ENCODE measurements at places on chromosomes 2 and 18.
A peak's percentile ranks its signal among the peaks of the same experiment; 100 is the strongest.

GRCh38 chr2:203734276-203734983 lies 28.0 kb downstream of the CD28 start:
- peak; percentile 50 for DNase-seq

DNA sequence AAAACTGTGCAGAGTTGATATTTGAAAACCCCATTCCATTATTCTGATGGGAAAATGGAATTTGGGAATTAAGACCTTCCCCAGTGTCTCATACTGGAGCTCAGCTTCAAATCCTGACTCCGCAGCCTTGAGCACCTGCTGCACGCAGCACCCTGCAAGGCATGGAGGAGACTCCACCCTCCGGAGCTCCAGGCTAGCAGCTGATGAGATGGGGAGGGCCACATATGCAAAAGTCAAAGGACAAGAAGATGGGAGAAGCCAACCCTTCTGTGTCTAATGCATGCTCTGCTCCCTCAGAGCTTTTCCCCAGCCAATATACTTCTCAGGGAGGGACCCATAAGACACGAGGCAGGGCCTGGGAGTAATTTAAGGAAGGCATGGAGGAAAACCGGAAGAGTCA lies 34.7 kb upstream of the TRIB2 start:
- no peak for DNase-seq

GRCh38 chr2:200788121-200788718 lies 23.5 kb upstream of the BZW1 start:
- no peak for DNase-seq

DNA sequence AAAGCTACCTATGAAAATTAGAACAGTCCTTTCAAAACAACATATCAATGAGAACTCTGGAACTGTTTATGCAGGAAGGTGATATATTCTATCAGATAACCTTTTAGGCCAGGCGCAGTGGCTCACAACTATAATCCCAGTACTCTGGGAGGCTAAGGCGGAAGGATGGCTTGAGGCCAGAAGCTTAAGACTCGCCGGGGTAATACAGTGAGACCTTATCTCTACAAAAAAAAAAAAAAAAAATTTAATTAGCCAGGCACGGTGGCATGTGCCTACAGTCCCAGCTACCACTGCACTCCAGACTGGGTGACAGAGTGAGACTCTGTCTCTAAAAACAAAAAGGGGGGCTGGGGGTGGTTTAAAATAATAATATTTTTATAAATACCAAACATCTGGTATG lies 77.9 kb downstream of the OSBPL1A start:
- DNase-seq = no peak

GRCh38 chr2:68806511-68807109 lies 64.6 kb downstream of the BMP10 start:
- no peak for DNase-seq

- DNase-seq = peak; percentile 33
Measured at GRCh38 chr2:174485788-174486562, 854 bp downstream of the GPR155 start.

DNA sequence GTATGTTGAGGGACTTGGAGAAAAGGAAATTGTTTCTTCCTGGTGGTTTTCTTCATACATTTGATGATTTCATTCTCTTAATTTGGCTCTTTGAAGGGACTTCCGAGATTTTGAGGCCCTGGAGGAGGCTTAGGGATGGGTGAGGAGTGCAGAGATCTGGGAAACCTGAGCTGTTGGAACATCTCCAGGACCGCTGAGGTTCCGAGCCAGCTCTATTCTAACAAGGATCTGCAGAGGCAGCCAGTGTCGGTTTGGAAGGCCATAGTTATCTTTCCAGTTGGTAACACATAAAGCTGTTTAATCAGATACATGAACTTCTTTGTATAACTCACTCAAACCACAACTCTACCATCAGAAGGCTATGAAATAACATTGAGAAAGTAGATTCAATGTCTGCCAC lies 70.3 kb upstream of the UPP2 start:
- DNase-seq = no peak

GRCh38 chr2:25885933-25886332 lies 7.6 kb upstream of the ASXL2 start:
- DNase-seq = no peak

- no peak for DNase-seq
Measured at GRCh38 chr18:57334383-57334782, 18.0 kb upstream of the ST8SIA3 start.

GRCh38 chr2:69084492-69084891 lies 71.5 kb downstream of the ANTXR1 start:
- DNase-seq = no peak

GRCh38 chr2:108562274-108562673 lies 28.0 kb downstream of the LIMS1 start:
- DNase-seq = no peak

GRCh38 chr18:23573626-23574431 lies 12.5 kb downstream of the NPC1 start:
- DNase-seq = no peak

DNA sequence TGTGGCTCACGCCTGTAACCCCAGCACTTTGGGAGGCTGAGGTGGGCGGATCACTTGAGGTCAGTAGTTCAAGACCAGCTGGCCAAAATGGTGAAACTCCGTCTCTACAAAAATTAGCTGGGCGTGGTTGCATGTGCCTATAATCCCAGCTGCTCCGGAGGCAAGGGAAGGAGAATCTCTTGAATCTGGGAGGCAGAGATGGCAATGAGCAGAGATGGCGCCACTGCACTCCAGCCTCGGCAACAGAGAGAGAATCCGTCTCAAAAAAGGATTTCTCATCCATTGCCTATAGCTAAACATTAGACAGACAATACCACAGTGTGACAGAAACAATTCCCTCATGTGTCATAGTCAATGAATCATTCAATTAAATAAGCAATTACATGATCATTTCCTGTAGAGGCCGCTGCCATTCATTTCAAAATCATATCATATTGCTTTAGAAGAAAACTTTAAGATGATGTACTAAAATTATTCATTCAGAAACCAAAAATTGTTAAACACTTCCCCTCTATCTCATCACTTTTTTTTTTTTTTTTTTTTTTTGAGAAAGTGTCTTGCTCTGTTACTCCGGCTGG lies 69.5 kb upstream of the TGIF1 start:
- no peak for DNase-seq

- no peak for DNase-seq
Measured at GRCh38 chr2:86135653-86136052, 29.6 kb downstream of the PTCD3 start.

DNA sequence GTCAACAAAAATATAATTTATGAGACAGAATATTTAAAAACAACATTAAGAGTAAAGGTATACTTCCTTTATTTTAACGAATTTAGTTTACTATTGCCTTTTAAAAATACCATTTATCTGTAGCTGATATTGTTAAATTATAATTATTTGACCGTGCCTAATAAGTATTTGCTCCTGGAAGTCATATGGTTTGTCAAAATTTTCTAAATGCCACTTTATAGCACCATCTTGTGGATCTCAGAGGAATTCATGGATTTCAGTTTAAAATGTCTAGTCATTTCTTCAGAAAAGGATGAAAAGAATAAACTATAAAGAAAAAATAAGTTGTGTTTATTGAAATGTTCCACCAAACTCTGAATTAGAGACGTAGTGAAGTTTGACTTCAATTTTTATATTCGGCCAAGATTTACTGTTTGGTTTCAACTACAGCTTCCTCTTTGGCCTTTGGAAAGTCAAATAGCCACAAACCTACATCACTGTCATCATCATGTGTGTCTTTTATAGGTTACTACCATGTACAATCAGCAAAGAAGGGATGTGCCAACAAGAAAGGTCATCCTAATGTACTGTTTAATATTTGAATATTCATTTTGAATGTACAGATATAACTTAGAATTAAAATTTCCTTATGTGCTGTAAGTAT lies 10.3 kb upstream of the FTCDNL1 start:
- DNase-seq = no peak

DNA sequence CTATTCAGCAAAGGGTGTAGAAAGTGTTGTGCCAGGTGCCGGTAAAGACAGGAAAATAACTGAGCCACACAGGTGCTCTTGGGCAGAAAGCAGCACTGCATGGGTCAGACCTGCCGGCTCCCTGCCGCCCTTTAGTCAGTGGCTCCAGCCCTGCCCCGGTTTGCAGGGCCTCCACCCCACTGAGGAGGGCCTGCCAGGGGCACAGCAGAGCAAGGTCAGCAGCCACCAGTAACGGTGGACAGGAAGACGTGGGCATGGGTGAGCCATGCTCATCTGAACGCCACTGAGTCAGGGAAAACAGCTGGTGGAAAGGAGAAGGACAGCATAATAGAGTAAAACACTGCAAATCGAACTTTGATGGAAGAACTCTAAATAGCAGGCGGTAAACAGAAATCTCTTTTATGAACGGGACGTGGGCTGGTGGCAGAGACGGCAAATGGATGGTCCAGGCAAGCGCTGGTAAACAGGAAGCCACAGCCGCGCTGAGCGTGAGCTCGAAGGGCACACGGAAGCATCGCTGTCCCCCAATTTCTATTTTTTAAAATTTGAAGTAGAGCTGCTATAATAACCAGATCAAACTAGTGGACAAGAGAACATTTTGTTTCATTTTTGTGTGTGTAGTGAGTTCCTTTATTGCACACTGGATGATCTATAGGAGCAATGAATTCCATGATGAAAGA lies 141.8 kb upstream of the ALKAL2 start:
- DNase-seq = no peak

GRCh38 chr18:9796011-9796410 lies 87.9 kb downstream of the RAB31 start:
- DNase-seq = no peak

DNA sequence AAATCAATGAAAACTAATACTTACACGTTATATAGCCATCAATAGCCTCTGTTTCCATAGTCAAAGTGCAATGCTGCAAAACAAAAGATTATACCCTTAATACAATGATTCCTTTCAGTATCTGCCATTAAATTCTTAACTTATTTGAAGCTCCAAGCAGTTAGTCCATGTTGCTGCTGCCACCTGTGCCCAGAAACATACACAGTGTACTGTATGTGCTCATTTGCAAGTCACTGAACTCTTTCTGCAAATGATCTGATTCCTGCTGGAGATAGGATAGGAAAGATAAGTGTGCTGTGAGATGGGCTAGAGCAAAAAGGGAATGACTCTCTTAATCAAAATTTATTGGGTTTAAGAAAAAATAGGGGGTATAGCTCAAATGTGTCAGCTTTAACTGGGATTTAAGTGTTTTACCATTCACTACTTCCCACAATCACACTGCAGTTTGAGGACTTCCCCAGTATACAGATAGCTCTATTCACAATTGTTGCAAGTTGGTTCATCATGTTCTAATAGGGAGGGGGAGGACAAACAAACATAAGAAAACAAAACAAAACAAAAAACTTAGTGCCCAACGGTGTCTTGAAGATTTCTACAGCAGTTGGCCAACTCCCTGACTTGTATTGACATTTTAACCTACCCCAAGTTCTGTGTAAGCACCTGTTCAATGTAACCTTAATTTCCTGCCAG lies 2.7 kb downstream of the IKZF2 start:
- DNase-seq = no peak

DNA sequence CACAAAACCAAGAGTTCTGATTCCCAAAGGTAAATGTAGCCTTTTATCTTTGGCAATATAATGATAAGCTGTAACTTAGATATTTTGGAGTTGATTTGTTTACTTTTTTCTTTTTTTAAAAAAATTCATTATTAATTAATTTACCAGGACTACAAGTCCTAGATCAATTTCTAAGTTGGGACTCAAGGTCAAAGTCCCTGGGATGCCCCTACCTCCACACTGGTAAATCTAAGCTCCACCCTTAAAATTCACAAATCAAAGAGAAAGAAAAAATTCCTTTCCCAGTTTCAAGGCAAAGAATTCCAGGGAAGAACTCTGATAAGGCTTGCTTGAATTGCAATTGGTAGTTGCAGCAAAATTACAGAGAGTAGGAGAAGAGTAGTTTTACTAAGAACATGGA lies 71.3 kb downstream of the MDH1 start:
- no peak for DNase-seq

DNA sequence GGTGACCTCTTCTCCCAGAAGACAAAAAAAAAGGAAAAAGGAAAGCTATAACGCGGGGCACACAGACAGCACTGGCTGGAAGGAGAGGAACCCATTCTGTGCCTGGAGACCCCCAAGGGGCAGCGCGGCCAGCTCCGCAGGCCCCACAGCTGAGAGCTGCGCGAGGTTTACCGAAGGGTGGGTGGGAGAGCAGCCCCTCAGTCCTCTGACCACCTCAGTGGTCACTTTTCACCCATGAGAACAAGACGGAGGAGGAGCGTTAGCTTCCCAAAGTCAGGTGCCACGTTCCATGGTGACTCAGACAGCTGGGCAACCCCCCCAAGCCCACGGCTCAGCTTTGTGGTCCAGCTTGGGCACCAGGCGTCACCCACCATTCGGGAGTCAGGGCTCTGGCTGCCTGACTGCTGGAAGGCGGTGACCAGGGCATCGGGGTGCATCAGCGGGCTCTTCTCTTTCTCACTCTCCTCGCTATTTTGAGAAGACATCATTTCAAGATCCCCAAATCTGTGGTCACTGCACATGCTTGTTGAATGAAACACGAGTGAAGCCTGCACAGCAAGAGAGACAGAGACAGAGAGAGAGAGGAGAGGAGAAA lies 35.2 kb downstream of the RPL31 start:
- no peak for DNase-seq

DNA sequence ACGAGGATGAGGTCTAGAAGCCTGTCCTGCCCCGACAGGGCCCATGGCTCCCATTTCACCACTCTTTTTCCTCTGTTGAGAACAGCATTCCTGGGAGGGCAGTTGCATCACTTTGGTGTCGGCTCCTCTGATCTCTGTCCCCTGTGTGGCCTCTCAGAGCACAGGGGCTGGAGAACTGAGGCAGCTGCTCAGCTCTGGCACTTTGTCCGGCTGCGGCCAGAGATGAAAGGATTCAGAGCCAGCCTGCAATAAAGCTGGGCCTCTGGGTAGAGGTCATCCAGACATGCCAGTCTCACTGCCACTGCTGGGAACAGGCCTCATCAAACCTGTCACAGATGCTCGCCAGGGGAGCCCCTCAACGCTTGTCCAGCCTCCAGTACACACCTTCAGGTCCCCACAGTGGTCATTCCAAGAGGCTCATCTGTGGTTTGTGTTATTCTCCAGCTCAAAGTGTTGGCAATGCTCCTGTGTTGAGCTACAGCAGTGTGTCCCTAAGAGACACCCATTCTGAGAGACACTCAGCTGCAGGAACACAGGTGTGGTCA lies 13.1 kb upstream of the ROCK2 start:
- DNase-seq = no peak

- DNase-seq = no peak
Measured at GRCh38 chr2:105712166-105712915, 32.4 kb upstream of the NCK2 start.

- DNase-seq = no peak
Measured at GRCh38 chr2:138515092-138515491, 13.5 kb downstream of the SPOPL start.
